Colonic mucosa (tissue), 4 donors: ENCODE measurements at places on chromosomes 5 and 9. TPM values are rescaled to one million over a fixed set of nuclear protein-coding genes. Genes with fewer than 3 reads are reported as not detected.

DNA sequence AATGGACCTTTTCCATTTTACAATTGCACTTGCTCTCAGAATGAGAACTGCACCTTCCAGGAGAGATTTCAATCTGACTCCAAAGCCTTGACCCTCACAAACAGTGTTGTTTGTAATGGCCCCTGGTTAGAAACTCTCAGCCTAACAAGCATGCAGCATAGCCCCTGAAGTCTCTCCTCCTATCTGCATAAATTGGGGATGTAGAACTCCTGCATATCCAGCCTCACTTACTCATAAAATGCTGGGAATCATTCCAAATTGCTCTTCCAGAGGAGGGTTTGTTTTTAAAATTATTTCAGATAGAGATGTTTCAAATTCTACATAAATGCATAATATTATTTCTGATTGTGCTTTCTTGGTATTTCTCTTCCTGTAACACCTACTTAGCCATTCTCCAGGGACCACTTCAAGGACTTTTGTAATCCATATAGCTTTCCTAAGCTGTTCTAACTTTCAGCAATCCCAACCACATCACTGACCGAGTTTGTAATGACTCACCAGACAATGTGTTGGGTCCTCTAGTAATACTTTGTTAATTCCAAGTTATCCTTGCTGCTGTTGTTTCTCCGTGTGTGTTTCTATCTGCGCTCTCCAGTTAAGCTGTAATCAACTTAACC lies 143.8 kb upstream of the CCDC152 start:
- DNase-seq, result no peak

Gene FBXO10
- 2.7 TPM for total RNA-seq

- no peak for DNase-seq
These were observed 29.6 kb upstream of the GRXCR2 start for GRCh38 chr5:145902421-145902820.

Gene DMGDH
- 0.30 TPM for total RNA-seq

GRCh38 chr9:131495785-131496184 lies 6.9 kb upstream of the POMT1 start:
- no peak for DNase-seq
